ENCODE measurements at places on chromosomes 13 and 19.
A peak's percentile ranks its signal among the peaks of the same experiment; 100 is the strongest.

GRCh38 chr19:54148158-54148557, 10.6 kb downstream of the CNOT3 start:
- DNase-seq: no peak

GRCh38 chr19:18850471-18851375, 19.0 kb downstream of the UPF1 start:
- DNase-seq: peak; percentile 84

- DNase-seq: no peak
Measured at GRCh38 chr13:44362394-44363040, 11.1 kb upstream of the SERP2 start.

DNA sequence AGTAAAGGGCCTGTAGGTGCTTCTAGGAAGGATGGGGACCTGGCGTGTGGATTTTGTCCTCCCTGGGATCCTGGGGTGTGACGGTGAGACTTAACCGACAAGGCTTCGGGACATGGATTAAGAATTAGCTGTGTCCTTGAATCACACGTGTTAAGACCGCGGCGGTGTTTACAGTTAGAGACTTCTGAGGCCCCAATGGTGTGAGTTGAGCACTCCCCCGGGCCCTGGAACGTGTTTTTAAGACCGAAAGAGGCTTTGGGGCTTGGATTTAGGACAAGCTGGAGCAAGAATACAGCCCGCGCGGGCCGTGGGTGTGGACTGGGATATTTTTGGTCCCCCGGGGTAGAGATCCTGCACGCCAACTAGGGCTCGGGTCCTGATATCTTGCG, 1.2 kb upstream of the SLC27A1 start:
- DNase-seq: no peak

- peak; percentile 69 for DNase-seq
Measured at GRCh38 chr19:55383279-55384130, 587 bp downstream of the TMEM238 start.

- no peak for DNase-seq
Measured at GRCh38 chr19:1466018-1466460, 13.0 kb downstream of the C19orf25 start.

DNA sequence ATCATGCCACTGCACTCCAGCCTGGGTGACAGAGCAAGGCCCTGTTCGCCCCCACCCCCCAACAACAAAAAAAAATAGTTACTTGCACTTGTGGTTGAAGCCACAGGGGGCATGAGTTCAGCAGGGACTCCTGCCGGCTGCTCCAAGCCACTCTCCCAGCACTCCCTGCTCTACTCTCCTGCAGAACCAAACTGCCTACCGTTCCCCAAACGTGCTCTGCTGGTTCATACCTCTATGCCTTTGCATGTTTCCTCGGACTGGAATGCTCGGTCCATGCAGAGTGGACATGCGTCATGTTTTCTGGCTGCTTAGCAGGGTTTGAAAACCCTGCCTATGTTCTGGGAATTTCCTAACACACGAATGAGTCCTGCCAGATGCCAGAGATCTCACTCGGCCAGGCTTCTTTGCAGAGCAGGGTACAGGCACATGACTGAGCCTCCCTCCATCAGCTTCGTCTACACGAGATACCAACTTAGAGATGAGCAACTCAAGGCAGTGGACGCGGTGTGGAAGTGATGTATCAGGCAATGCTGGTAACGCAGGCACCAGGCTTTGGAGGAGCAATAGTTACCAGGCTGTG, 8.5 kb upstream of the SLC25A15 start:
- DNase-seq: no peak

DNA sequence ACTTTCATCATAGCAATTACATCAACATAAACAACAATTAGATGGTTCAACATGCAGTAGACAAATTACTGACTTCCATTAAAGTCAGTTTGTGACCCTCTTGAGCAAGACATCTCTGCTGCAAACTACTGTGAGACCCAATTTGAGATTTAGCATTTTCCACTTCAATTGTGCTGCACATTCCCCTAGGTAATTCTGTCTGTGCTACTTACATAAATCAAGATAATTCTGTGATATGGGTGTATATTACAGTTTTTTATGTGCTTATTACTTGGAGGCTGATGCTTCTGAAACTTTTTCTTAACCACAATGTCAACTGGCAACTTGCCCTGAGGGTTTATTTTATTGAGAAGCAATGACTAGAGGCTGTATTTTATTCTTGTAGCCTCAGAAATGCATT, 1714.4 kb downstream of the OLFM4 start:
- DNase-seq: no peak

GRCh38 chr19:19420570-19421298, 15.3 kb downstream of the GATAD2A start:
- no peak for DNase-seq

DNA sequence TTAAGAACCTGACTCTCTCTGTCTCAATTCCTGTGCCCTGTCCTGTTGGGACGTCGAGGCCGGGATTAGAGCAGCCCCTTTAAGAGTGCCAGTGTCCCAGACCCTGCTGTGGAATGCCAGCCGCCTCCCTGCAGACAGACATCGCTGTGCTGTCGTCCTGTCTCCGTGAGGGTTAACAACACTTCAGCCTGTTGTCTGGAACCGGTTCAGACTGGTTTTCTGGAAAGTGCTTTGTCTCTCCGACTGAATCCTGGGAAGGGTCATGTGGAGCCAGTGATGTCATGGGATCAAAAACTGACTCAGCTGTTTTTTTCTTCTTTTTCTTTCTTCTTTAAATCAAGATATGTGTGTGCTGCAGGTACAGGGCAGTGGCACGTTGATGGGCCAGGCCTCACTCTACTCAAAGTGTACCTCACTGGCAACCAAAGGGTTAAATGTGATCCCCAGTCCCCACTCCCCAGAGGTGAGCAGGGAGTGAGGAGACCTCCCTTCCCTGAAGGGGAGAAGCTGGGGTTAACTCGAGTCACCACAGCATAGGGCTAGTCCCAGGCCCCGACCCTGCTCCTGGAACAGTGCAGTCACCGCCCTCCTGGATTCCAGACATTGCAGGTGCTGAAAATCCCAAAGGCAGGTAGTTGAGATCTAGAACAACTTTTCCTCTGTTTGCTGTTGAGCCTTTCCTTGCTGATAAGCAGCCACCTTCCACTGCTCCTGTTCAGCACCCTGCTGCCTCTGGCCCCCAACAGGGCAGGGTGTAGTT, 50.8 kb downstream of the TSSK6 start:
- DNase-seq: peak; percentile 66

DNA sequence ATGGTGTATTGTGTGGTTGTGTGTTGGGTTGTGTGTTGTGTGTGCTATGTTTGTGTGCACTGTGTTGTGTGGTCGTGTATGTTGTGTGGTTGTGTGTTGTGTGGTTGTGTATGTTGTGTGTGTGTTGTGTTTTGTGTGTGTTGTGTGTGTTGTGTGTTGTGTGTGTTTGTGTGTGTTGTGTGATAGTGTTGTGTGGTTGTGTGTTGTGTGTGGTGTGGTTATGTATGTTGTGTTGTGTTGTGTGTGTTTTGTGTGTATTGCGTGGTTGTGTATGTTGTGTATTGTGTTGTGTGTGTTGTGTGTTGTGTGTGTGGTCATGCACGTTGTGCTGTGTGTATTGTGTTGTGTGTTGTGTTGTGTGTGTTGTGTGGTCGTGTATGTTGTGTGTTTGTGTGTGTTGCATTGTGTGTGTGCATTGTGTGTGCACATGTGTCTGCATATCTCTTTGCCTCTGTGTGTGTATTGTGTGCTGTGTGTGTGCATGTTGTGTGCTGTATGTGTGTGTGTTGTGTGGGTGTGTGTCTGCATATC, 2.9 kb downstream of the C3 start:
- DNase-seq: no peak

DNA sequence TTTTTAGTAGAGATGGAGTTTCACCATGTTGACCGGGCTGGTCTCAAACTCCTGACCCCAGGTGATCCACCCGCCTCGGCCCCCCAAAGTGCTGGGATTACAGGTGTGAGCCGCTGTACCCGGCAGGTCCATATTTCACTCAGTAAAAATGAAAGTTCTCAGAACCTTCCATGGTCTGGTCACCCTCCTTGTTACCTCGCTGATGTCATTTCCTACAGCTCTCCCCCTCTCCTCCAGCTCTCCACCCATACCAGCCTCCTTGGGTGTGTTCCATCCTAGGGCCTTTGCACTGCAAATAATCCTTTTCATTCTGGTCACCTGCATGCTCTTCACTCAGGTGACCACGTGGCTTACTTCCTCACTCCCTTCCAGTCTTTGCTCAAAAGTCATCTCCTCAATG, 78.2 kb upstream of the TNFSF11 start:
- DNase-seq: no peak

DNA sequence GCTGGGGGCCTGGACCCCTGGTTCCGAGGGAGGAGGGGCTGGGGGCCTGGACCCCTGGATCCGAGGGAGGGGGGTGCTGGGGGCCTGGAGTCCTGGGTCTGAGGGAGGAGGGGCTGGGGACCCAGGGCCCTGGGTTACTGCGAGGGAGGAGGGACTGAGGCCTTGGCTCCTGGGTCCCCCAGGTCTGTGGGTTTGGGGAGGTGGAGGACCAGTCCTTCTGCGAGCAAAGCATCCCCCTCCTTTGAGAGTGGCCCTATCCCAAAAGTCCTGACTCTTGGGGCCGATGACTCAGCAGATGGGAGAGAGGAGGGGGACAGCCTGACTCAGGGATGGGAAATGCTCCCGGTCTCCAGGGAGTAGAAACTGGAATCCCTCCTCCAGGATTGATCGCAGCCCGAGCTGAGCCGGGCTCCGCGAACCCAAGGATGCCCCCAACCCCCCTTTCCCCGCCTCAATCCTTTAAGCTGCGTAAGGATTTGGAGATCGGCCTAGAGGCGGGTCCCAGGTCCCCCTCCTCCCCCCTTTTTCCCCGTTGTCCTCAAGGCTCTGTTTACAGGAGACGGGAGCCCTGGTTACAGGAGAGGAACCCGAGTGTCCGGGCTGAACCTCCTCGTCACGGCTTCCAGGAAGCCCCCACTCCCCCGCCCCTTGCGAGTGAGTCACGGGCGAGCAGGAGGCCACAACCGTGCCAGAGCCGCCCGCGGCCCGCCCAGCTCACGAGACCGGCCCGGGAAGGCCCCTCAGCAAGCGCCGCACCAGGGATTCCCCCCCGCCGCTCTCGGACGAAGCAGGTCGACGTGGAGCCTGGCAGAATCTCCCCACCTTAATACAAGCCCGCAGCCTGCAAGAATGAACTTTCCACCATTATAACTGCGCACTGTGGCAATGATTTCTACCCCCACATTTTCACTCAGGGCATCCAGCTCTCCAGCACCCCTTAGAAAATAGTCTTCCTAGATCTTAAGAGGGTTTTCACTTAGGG, 3.0 kb upstream of the ZFP36 start:
- DNase-seq: peak; percentile 99

- no peak for DNase-seq
Measured at GRCh38 chr13:95207769-95208366, 93.4 kb downstream of the ABCC4 start.

- DNase-seq: peak; percentile 53
Measured at GRCh38 chr13:21917086-21918015, 246.5 kb downstream of the FGF9 start.

DNA sequence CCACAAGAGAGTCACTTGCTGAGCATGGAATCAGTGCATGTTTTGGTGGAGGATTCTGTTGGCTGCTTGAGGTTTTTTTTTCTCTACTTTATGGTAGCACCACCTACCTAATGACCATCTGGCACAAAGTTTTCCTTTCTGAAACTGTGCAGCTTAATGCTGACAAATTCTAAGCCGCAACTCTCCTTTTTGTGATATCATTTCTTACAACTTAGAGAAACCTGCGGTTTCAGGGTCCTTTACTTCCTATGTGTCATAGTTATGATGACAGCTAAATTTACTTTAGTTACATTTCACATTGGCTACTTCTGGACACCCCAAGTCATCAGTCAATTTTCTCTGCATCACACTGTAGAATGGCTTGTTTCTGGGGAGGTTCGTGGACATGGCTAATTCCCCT, 115.4 kb upstream of the TMTC4 start:
- no peak for DNase-seq

DNA sequence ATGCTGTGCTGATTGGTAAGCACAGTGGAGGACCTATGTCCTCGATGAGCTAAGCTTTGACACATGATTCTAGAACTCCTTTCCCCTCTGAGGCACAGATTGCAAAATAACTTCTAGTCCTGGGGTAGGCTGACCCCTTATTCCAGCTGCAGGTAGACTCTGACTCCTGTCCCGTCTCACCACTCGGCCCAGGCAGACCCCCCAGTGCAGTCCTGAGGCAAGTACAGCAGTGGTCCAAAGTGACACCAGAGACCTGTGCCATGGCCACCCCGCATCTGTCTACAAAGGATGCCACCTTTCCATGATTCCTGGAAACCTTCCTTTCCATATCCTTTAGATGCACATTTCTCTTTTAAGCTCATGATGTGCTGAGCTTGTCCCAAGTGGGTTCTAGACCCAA, 482.5 kb downstream of the ZNF536 start:
- DNase-seq: no peak

DNA sequence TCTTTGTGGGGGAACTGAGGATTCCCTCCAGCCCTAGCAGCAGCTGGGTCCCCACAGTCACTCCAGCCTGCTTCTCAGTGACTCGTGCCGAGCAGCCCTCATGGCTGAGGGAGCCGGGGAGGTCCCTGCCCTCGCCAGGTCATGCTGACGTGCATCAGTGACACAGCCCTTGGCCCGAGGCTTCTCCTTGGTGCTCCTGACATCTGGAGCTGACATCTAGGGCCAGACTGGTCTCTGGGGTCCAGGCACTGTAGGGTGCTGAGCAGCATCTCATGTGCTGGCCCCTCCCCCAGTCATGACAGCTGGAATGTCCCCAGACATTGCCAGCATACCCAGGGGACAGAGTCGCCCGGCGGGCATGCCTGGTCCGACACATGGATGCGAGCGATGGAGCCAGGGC, 14.4 kb downstream of the COMP start:
- DNase-seq: no peak

GRCh38 chr19:56112313-56112709, 8.8 kb downstream of the ZNF787 start:
- no peak for DNase-seq

GRCh38 chr13:29456419-29456818, 139.1 kb downstream of the SLC7A1 start:
- DNase-seq: no peak

GRCh38 chr19:9128171-9128570, 1.4 kb upstream of the OR7G3 start:
- DNase-seq: no peak

DNA sequence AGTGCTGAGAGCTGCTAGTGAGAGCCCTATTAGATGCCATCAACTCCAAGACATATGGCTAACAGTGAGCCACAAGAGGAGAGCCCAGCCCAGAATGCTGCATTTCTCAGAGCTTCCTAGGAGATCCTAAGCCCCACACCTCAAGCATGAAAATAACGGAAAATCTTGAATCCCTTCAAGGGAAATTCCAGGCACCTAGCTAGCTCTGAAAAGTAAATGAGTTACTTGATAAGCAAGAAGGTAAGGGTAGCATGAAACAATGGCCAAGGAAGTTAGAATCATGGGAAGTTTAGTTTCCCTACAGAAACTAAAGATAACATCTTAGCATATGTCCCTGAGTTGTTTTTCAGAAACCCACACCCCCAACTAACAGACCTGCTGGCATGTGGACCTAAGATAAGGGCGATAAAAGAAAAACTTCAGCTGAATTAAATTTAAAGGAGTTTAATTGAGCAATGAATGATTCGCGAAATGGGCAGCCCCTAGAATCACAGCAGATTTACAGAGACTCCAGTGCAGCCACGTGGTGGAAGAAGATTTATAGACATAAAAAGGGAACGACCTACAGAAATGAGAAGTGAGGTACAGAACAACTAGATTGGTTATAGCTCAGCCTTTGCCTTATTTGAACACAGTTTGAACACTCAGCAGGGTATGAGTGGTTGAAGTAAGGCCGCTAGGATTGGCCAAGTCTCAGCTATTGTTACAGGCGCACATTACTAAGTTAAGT, 301.3 kb upstream of the DACH1 start:
- DNase-seq: no peak

GRCh38 chr19:13031917-13032623, 36.8 kb downstream of the NFIX start:
- DNase-seq: no peak
